ENCODE measurements at places on chromosomes 13 and 19.

DNA sequence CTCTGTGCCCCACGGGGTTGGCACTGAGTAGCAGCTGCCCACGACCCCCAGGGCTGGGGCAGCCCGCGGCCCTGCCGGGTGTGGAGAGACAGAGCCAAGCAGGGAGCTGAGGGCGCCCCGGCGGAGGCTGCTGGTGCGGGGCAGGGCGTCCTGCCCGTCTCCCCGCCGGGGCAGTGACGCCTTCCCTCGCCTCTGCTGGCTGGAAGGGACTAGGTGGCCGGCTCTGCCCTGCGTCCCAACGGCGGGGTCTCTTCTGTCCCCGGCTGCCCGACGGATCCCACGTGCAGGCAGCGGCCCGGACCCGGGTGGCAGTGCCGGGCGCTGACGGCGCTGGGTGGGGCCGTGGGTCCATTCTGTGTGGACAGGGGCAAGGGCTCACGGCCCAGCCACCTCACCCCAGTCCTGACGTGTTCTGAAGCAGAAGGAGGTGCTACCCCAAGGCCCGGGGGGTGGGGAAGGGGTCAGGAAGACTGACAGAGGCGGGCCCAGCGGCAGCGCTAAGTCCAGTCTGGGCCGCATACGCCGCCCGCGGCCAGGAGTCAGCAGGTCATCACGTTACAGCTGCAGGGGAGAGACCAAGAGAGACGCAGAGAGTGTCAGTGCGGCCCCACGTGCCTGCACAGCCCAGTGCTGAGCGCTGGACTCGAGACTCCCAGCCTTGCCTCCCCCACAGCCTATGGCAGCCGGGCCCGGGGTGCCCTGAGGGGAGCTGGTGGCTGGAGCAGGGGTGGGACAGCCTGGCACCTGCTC, 15.1 kb upstream of the PLPP2 start:
- DNase-seq = no peak

DNA sequence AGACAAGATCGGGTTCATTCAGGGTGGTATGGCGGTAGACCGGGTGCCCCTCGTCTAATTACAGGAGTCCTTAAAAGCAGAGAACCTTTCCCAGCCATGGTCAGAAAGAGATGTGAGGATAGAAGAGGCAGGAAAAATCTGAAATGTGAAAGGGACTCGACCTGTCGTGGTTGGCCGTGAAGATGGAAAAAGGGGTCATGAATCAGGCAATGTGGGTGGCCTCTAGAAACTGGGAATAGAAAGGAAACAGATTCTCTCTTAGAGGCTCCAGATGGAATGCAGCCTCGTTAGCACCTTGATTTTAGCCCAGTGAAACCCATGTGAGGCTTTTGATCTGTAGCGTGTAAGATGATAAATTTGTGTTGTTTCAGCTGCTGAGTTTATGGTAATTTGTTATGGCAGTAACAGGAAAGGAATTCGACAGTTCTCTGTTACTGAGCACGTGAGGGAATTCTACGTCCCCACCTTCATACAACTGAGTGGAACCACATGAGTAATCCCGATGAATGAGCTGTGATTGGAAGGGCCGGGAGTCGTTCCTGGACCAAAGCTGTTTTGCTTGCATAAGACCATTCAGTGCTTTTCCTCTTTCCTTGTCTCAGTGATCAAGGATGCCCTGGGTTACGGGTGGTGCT, 11.0 kb upstream of the CA11 start:
- DNase-seq = no peak

DNA sequence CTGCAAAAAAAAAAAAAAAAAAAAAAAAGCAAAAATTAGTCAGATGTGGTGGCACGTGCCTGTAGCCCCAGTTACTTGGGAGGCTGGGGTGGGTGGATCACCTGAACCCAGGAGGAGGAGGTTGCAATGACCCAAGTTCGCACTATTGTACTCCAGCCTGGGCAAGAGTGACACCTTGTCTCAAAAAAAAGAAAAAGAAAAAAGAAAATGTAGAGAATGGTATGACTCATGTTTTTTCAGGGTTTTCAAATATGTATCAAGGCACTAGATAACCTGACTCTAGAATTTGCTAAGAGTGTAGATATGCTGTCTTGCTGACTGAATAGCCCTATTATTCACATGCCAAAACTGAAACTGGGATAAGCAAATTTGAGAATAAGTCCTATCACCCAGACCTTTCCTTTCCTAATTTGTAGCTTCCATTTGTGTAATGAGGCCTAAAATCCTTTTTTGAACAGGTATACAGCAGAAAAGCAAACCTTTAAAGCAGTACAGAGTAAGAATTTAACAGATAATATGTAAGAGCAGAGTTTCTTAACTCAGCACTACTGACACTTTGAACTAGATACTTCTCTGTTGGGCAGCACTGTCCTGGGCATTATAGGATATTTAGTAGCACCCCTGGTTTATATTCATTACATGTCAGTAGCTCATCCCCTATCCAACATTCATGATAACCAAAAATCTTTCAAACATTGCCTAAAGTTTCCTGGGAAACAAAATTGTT, 108.6 kb downstream of the ELF1 start:
- DNase-seq = no peak

GRCh38 chr19:56712611-56713276, 41.2 kb upstream of the ZNF835 start:
- no peak for DNase-seq

DNA sequence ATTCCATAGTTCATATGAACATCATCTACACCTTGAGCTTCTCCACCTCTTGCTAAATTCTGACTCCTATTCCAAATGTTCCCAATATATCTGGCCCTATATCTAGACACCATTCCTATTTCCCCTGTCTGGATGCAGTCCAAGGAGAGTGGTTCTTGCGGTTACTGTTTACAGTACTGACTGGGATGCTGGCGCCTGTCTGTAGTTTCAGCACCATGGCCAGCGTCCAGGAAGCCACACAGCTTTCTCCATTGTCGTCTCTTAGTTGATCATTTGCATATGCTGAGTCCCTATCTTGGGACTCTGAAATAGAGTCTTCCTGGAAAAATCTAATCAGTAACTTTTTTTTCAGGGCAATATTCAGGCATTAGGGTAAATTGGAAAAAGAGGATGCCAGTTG, 14.9 kb downstream of the LAIR2 start:
- peak; percentile 30 for DNase-seq

DNA sequence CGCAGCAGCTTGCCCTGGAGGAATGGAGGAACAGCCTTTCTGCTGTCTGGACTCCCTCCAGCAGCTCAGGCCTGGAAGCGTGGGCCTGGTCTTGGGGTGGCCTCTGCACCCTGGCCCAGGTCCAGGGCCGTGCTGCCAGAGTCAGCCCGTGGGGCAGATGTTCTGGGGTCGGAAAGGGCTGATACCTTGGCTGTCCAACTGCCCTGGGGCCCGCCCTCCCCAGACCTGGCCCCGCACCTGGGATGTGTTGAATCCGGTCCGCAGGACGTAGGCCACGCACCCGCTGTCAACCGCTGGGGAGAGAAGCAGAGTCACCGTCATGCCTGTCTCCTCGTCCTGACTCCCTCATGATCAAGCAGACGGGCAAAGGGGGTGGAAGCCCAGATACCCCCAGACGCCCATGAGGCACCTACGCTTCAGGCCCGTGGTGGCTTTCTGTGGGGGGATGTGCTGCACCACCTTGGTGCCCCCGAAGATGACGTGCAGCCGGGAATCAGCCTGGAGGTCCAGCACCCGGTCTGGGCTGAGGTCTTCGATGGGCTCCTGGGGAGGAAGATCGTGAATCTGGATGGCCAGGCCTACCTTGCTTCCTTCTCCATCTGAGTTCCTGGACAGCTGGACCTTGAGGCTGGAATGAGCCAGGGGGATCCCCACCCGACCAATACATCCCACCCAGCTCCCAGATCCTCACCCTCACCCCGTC, 7.7 kb downstream of the ATP13A1 start:
- no peak for DNase-seq

GRCh38 chr19:14030997-14031718, 404 bp upstream of the IL27RA start:
- DNase-seq = no peak

- no peak for DNase-seq
Observed at GRCh38 chr13:43339145-43339804, 315.9 kb downstream of the DNAJC15 start.

DNA sequence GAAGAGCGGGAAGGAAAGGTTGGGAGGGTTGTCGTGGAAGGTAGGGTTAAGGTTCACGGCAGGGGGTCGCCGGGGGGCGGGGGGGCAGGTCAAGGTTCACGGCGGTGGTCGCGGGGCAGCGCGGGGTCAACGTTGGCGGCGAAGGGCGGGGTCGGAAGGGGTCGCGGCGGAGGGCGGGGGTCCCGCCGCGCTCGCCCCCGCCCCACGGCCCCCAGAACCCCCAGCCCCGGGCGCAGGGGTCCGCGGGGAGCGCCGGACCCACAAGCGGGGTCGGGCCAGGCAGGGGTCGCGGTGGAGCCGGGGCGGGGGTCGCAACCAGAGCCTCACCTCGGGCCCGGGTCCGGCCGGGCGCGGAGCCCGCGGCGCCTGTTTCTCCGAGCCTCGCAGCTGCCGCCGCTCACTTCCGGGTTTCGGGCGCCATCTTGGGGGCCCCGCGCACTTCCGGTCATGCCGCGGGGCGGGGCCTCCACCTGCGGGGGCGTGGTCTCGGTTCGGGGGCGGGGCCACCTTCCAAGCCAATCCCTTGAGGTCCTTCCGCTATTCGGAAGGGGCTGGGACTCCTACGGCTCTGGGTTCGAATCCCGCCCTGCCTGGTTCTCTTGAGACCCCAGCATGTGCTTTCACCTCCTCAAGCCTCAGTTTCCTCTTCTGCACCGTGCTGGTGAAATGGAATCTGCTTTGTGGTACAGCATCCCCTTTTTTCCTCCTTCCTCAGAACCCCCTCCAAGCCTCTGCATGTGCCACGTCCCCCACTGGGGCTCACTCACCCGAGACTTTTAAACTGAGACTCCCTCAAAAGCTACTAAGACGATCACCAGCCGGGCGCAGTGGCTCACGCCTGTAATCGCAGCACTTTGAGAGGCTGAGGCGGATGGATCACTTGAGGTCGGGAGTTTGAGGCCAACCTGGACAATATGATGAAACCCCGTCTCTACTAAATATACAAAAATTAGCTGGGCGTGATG, at the start of gene SBNO2:
Gene SBNO2, minus strand, starts transcription at position 424 of the 965 bp plus-strand sequence. CDS start 19,992 bp downstream, outside the sequence.
- peak; percentile 92 for DNase-seq

- no peak for DNase-seq
Observed at GRCh38 chr13:112445411-112446271, 69.5 kb downstream of the SPACA7 start.

- no peak for DNase-seq
Observed at GRCh38 chr19:38718747-38719543, 25.3 kb downstream of the CAPN12 start.

DNA sequence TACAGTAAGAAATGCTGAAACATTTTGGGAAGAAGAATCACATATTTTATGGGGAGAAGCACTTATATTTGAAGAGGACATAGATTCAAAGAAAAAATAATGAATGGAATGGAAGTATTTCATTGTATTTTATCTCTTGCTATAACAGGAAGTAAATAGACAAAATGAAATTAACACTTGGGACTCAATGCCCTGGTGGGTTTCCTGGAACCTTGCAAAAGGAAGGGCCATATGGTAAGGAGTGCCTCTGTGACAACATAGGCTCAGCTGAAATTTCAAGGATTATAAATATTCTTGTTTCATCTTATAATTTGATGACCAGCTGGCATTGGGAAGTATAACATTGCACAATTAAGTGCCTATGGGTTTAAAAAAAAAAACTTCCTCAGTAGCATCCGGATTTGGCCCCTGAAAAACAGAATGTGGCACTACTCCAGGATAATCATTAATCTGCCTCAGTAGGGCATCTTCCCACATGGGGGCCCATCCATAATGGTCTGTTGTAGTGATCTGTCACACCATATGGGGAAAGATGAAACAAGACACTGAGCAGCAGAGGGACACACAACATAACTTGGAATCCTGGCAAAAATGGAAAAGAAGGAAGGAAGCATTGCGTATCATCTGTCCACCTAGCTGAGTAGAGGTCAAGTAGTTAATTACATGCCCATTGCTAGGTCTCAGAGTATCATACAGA, 321.6 kb downstream of the NDFIP2 start:
- DNase-seq = no peak

DNA sequence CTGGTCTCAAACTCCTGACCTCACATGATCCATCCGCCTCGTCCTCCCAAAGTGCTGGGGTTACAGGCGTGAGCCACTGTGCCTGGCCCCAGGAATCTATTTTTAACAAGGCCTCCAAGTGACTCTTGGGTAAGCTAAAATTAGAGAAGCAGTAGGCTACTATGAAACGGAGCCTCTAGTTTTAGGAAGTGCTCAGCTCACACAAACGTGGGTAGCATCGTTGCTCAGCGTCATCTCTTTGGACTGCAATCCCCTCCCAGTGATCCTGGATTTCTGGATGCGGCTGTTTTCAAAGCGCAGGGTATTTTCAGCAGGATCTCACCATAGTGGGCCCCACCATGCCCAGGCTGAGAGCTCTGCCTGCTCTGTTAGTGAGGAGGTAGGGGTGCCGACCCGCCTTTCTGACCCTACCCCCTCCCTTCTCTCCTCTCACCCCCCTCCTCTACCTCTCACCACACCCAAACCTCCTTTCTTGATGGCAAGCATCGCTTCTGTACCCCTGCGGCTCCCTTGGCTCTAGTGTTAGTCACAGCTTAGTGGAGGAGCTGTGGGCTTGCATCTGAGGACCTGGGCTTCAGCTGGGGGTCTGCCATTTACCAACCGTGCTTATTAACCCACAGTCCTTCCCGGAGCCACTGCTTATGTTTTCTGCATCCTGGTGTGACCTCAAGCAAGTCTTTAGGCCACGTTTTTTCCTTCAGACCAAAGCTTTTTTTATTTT, 34.2 kb downstream of the GJA3 start:
- DNase-seq = no peak

- DNase-seq = no peak
Observed at GRCh38 chr13:47859165-47859564, 141.9 kb downstream of the SUCLA2 start.

DNA sequence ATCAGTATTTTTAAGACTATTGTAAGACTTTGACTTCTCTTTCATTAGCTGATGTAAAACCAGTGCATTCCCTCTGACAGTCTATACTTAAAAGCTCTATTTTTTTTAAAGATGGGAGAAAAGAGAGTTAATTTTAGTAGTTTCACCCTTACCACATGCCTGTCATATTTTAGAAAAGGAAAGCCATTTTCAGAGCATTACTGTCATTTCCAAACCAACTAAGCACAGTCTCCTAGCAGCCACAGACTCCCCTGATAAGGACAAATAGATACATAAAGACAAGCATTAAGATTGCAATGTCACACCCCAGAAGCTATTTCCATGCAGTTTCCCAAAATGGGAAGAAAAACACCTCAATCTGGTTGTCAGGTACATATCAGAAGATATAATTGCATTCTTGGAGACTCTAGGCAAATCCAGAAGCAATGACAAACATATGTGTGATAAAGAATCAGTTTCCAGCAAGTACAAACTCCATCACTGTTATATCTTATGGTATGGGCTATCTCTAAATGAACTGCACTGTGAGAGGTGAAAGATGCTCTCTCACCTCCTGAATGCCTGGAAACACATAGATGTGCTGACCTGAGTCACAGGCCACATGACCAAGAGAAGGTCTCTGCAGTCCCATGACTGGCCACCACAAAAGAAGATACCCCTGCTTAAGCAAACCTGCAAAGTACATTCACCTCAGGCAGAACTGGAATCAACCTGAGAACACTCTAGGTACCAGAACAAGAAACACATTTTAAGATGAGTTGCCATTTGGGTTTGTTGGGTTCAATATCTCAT, 303.3 kb downstream of the POU4F1 start:
- no peak for DNase-seq
